ENCODE measurements at places on chromosomes 4 and X.

DNA sequence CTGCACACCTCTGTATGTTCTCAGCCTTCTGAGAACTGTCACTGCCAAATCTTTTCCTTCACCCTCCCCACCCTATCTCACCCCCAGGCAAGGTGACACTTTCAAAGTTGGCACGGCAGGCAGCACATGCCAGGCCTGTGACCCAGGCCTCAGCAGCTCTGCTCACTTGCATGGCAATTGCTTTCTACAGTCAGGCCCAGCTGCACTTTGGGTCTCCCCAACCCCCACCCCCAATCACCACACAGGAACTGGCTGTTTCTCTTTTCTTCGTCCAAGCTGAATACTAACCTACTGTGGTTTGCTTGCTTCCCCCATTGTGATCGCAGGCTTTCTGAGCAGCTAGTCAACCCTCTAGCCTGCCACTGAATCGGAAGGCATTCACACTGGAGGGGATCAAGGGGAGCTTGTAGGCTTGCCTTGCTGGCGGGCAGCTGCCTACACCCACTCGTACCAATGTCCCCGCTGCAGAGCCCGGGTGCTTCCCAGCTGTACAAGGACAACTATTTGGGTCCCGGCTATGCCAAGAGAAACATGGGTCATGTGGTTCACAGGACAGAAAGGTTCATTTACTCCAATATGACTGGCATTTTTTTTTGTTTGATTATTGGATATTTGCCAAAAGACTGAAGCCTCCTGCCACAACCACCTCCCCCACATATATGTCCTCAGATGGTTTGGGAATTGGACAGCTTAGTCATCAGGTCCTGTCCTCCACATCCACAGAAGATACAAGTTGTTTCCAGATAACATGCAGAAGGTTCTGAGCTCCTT lies 28.1 kb downstream of the SLC25A43 start:
- DNase-seq: peak; percentile 12

- DNase-seq: no peak
These were observed 186.3 kb upstream of the FTHL17 start for GRCh38 chrX:31258166-31258565.

DNA sequence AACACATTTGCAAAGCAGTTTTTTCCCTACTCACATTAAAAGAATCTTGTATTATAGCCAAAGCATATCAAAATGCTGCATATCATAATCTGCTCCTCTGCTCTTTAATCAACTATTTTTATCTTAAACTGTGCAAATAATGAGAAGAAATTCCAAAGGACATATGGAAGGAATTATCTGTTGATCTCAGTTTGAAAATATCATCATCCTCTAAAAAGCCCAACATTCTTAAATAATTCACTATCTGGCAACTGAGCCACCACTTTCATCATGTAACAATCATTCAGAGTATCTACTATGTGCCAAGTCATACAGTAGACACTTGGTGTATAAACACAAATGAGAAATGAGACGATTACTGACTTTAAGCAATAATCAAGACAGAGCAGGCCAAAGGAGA lies 63.0 kb downstream of the PRSS12 start:
- no peak for DNase-seq

DNA sequence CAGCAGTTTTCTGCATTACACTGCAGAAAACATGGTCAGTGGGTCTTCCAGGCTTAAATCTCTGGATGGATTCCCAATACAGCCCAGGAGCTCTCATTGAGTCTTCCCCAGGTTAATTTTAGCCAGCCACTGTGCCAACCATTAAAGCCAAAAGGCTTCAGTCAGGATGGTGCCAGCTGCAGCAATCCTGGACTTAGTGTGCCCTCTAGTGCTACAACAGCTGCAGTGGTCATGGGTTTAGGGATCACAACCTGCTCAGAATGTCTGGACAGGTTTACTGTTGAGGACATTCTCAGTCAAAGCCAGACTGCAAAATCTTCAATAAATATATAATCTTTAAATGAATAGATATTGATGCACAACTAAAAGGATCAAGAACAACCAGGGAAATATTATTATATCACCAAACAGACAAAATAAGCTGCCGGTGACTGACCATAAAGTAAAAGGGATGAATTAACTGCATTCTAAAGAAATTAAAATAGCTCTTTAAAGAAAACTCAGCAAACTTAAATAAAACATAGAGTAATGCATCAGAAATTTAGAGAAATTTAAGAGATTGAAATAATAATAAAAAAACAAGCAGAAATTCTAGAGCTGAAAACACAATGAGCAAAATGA lies 639.9 kb downstream of the SPOCK3 start:
- no peak for DNase-seq

GRCh38 chr4:53908661-53909078 lies 155.7 kb downstream of the CHIC2 start:
- peak; percentile 8 for DNase-seq

- DNase-seq: no peak
These were observed 113.6 kb downstream of the NFKB1 start for GRCh38 chr4:102614801-102615200.

- no peak for DNase-seq
These were observed 35.1 kb upstream of the ZNF41 start for GRCh38 chrX:47518144-47518543.

DNA sequence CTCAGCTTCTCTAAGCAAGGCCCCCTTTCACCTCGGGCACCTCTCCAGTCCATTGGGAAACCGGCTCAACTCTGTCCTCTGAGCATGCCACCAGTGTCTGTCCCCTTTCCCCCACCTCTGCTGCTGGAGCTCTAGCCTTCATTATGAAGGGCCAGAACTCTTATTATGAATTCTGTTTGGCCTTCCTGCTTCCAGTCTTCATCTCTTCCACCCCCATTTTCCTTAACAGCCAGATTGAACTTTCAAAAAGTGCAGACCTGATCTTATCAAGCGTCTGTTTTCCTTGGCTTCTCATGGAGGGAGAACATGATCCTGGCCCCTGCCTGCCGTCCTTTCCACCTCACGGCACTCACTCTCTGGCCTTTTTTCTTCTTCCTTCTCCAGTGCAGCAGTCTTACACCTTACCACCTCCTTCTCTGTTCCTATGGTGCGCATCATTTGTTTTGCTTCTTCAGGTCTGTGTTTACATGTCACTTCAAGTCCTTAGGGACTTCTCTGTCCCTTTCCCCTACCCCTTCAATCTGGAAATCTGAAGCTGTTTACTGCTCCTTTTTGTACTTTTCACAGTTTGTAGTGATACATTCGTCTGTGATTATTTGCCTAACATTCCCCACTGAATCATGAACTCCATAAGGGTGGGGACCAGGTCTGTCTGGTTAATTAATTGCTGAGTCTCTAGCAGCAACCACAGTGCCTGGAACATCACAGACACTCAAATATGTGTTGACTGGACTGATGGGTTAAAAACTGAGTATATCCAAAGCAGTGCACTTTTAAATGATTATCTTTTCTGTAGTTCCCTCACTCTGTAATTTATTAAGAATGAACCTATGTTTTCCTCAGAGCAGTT lies 55.8 kb downstream of the FNIP2 start:
- no peak for DNase-seq

GRCh38 chrX:42695800-42696358 lies 82.1 kb downstream of the PPP1R2C start:
- DNase-seq: no peak

DNA sequence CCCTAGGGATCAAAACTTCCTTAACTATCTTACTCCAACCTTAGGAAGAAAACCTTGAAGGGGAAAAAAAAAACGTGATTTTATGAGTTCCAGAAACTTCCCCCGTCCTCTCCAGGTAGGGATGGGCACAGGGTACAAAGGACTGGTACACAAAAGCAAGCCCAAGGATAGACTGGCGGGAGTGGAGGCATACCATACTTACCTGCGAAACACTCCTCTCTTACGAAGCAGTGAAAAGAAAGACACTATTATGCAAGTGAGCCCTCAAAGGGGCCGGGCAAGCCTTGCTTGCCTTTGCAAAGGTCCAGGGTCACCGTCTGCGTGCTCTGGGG lies 651 bp downstream of the TSPAN6 start:
- no peak for DNase-seq

GRCh38 chrX:136192839-136193414 lies 45.6 kb downstream of the FHL1 start:
- no peak for DNase-seq

DNA sequence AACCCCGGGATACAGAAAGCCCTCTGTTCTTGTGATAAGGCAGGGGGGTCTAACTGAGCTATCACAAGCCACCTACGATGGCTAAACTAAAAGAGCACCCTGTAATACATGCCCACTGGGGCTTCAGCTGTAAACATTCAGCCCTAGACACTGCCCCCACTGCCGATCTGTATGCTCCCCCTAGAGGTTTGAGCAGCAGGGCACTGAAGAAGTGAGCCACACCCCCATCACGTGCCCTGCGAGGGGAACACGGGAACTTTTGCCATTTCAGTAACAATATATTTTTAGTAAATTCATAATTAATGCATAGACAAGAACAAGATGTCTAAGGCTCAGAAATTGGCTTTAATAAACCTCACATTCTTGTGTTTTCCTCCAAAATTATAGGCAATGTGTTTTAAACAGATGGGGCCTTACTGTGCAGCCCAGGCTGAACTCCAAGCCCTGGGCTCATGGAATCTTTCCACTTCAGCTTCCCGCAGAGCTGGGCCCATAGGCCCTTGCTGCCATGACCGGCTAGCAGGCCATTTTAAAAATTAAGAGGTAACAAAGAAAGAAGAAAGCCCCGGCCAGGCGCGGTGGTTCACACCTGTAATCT lies 235.3 kb upstream of the SFRP2 start:
- no peak for DNase-seq

- DNase-seq: no peak
These were observed 163.8 kb downstream of the BANK1 start for GRCh38 chr4:101954351-101954750.

DNA sequence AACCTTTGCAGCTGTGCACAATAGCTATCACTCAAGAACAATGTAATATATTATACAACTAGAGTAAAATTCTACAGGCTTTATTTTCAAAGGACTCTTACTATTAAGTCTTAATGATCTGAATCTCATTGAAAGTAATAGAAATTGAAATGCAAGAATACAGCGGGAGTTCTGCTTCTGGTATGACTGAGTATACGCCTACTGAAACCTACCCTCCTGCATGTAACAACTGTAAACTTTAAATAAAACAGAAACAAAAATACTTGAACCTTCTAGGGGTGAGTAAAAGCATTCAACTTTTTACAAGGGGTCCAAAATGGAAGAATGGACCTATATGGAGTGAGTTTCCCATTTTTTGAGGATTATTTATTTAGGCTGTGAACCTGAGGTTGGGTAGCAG lies 13.5 kb downstream of the DCHS2 start:
- no peak for DNase-seq

DNA sequence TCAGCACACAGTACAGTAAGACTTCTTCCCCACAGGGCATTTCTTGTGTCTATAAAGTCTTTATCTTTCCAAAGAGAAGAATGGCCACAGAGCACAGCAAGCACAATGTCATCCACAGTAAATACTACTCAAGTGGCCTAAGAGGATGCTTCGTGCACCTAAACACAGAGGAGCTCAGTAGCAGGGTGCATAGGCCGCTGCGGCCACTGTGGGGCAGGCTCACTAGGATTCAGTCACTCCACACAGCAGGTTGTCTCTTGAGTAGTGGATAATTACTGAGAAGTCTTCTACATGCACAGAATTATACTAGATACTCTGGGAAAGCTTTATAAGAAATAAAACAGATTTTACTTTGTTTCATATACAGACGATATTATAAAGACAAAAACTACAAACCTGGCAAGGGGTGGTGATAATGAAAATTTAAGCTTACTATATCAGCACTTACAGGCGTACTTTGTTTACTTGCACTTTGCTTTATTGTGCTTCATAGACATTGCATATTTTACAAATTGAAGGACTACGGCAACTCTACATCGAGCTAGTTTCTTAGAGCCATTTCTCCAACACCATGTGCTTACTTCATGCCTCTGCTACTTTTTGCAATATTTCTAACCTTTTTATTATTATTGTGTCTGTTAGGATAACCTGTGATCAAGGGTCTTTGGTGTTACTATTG lies 78.5 kb downstream of the PRDM5 start:
- DNase-seq: no peak

- no peak for DNase-seq
These were observed 132.8 kb upstream of the KLF3 start for GRCh38 chr4:38531141-38531727.
